ENCODE measurements at places on chromosomes 7 and 10.

- no peak for DNase-seq
These were observed 723.6 kb downstream of the INHBA start for GRCh38 chr7:40979296-40979695.

GRCh38 chr7:132655131-132655727, 79.0 kb upstream of the PLXNA4 start:
- no peak for DNase-seq

GRCh38 chr10:76150139-76150875, 718.9 kb downstream of the LRMDA start:
- peak; percentile 70 for DNase-seq

DNA sequence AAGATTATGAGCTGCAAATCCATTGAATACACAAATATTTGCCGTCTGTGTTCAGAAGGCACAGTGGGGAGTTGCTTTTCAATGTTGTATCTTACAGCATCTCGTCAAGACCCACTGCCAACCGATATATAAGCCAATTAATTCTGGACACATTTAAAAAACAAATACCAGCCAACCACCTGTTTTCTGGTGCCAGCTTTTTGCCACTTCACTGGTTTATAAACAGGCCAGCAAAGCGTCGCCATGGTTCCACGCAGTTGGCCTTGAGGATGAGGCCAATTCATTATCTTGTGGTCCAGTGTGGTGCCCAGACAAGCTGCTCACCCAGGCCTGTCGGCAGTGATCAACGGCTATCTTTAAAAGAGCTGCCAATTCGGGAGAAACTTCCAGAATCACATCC, 321.0 kb downstream of the TCERG1L start:
- no peak for DNase-seq

DNA sequence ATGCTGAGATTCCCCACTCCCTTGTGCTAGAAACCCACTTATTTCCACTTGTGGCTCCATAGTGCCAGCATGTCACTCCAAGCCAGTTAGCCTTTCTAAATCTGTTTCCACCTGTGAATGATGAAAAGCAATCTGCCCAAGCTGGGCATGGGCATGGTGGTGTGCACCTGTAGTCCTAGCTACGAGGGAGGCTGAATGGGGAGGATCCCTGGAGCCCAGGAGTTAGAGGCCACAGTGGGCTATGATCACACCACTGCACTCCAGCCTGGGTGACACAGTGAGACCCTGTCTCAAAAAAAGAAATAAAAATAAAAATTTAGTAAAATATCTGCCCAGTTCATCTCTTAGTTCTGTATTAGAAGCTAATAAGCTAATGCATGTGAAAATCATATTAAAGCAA, 5.0 kb upstream of the PTF1A start:
- no peak for DNase-seq

DNA sequence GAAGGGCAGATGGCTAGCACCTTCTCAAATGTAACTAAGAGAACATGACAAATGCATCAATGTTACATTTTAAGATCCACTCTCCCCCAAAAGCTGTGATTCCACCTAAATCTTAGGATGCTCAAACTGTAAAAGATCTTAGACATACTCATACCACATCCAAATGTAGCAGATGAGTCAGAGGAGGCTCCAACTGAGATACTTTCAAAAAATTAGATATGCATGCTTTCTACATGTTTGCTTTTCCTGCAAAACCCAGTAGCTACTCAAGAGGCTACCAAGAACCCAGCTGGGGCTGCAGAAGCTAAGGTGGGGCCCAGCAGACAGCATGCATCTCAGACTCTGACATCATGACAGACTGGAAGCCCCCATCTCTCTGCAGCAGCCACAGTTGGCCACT, 31.4 kb upstream of the FRMD4A start:
- no peak for DNase-seq

DNA sequence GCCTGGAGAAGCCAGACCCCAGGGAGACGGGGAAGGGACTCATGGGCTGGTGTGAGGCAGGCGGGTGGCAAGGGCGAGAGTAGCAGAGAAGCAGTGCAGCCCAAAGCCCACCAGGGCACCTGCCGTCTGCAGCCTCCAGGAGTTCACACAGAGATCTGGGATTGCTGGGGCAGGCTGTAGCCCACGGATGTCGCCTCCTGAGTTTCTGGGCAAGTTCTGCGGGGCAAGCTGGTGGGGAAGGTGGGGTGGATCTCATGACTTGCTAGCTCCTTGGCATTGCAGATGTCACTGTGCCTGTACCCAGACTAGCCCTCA, 6.0 kb downstream of the ADCK2 start:
- DNase-seq: peak; percentile 38

DNA sequence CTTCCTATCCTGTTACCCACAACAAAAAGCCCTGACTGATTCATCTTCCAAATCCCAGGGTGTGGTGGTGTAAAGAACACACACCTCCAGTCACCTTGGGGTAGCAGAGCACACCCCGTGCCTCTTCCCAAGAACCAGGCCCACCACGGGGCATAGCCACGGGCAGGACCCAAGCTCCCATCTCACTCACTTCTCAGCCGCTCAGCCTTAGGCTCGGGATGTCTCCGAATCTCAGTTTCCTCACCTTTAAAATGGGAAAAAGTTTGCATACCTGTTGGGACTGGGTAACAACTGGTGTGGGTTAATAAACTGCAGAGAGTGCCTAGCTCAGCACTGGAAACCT, 139.0 kb downstream of the FGFR2 start:
- no peak for DNase-seq
